ENCODE measurements at places on chromosomes 2 and 18. TPM values are rescaled to one million over a fixed set of nuclear protein-coding genes. Genes with fewer than 3 reads are reported as not detected.

The PTPN2 gene
- total RNA-seq = 23.6 TPM

The ABCB11 gene
- not detected for total RNA-seq

The UGT1A10 gene
- total RNA-seq = not detected

The COBLL1 gene
- total RNA-seq = 5.1 TPM

The NOSTRIN gene
- not detected for total RNA-seq

The ERFE gene
- total RNA-seq = 1.5 TPM

The GLI2 gene
- 3.3 TPM for total RNA-seq

The SFT2D3 gene
- total RNA-seq = 4.1 TPM

The NTSR2 gene
- total RNA-seq = under 0.01 TPM

The CAPN14 gene
- 0.17 TPM for total RNA-seq

The TEX261 gene
- 20.5 TPM for total RNA-seq

The TMEM200C gene
- total RNA-seq = 0.17 TPM

The SH3YL1 gene
- 28.5 TPM for total RNA-seq

The LONRF2 gene
- under 0.01 TPM for total RNA-seq

The TMEM127 gene
- 15.2 TPM for total RNA-seq

The PROKR1 gene
- not detected for total RNA-seq

The FBXO15 gene
- total RNA-seq = 0.83 TPM

The NAT8 gene
- not detected for total RNA-seq

The TEKT4 gene
- total RNA-seq = not detected

The CRYGA gene
- total RNA-seq = not detected

The PCARE gene
- total RNA-seq = under 0.01 TPM

The CCDC121 gene
- 2.0 TPM for total RNA-seq

The FOXD4L1 gene
- 0.17 TPM for total RNA-seq

The CYS1 gene
- total RNA-seq = 5.1 TPM

The RMDN2 gene
- total RNA-seq = 5.1 TPM

The ADD2 gene
- 2.5 TPM for total RNA-seq

The C1QL2 gene
- total RNA-seq = not detected

The MITD1 gene
- 28.8 TPM for total RNA-seq

The VAMP5 gene
- total RNA-seq = 69.5 TPM

The ARMC9 gene
- 60.4 TPM for total RNA-seq

The SERPINB3 gene
- not detected for total RNA-seq

The CXCR1 gene
- not detected for total RNA-seq

The SIX2 gene
- not detected for total RNA-seq

The CLEC4F gene
- not detected for total RNA-seq

The CDCA7 gene
- total RNA-seq = 1.3 TPM

The SMYD1 gene
- total RNA-seq = not detected

The CFAP65 gene
- total RNA-seq = not detected

The PRKAG3 gene
- 0.26 TPM for total RNA-seq

The TSPYL6 gene
- not detected for total RNA-seq

The CERKL gene
- not detected for total RNA-seq

The POTEI gene
- total RNA-seq = not detected

The SPAG16 gene
- 36.0 TPM for total RNA-seq

The CCDC178 gene
- under 0.01 TPM for total RNA-seq

The HAUS1 gene
- total RNA-seq = 37.0 TPM

The SERPINB11 gene
- total RNA-seq = not detected

The MC2R gene
- total RNA-seq = not detected

The KHK gene
- total RNA-seq = 1.3 TPM

The RTN4 gene
- 560 TPM for total RNA-seq

The ESPNL gene
- 1.3 TPM for total RNA-seq

The SMYD5 gene
- 19.0 TPM for total RNA-seq

The ARID5A gene
- 7.2 TPM for total RNA-seq

The CPLX4 gene
- total RNA-seq = not detected

The PSMD14 gene
- total RNA-seq = 57.0 TPM

The C2orf76 gene
- total RNA-seq = 8.5 TPM

The METAP1D gene
- 6.8 TPM for total RNA-seq

The MOCOS gene
- 9.0 TPM for total RNA-seq

Measured in fibroblast of lung (primary cell).